ENCODE measurements at places on chromosomes 2 and 18.

- no peak overlapping the region for H3K27ac ChIP-seq
- no peak for DNase-seq
- H3K4me3 ChIP-seq = no peak overlapping the region
Measured at GRCh38 chr2:1837458-1837857, 93.1 kb upstream of the PXDN start.

DNA sequence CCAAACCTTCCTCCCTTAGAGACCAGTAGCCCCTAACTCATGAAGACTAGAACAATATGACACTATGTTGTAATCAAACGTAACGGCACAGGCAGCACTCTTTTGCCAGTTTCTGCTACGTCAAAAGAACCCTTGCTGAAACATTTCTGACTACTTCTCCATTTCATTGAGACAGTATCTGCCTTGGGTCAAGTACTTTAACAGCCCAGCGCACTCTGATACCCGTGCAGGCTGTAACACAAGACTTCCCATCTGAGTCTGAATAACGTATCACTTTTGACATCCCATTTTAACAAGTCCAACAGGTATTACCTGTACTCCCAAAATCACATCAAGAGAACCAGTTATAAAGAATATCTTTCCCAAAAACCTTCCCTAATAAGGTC, 38.4 kb downstream of the TBC1D8 start:
- H3K4me3 ChIP-seq = no peak overlapping the region
- H3K27me3 ChIP-seq = peaks cover 12% of the 10 kb centered on the region
- no peaks in the 10 kb centered on the region for H3K36me3 ChIP-seq
- DNase-seq = no peak

DNA sequence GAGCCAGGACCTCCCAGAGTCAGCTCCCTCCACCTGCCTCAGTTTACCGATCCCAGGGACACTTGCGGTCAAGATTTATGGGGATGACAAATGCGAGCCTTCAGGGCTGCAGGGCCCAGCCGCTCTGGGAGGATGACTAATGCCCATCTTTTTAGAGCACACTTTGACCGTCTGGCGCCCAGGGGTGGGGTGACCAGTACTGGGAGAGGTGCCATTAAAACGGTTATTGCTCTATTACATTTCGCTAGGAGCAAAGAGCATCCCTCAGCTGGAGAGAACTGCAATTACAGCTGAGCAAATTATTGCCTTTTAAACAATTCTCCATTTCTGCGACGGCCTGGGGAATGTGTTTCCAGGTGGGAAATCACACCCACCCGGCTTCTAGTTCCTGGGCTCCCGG, 42.6 kb upstream of the HPCAL1 start:
- H3K4me1 ChIP-seq = peaks cover 10% of the 10 kb centered on the region
- H3K27me3 ChIP-seq = peaks cover 14% of the 10 kb centered on the region
- H3K27ac ChIP-seq = no peak overlapping the region
- DNase-seq = no peak

DNA sequence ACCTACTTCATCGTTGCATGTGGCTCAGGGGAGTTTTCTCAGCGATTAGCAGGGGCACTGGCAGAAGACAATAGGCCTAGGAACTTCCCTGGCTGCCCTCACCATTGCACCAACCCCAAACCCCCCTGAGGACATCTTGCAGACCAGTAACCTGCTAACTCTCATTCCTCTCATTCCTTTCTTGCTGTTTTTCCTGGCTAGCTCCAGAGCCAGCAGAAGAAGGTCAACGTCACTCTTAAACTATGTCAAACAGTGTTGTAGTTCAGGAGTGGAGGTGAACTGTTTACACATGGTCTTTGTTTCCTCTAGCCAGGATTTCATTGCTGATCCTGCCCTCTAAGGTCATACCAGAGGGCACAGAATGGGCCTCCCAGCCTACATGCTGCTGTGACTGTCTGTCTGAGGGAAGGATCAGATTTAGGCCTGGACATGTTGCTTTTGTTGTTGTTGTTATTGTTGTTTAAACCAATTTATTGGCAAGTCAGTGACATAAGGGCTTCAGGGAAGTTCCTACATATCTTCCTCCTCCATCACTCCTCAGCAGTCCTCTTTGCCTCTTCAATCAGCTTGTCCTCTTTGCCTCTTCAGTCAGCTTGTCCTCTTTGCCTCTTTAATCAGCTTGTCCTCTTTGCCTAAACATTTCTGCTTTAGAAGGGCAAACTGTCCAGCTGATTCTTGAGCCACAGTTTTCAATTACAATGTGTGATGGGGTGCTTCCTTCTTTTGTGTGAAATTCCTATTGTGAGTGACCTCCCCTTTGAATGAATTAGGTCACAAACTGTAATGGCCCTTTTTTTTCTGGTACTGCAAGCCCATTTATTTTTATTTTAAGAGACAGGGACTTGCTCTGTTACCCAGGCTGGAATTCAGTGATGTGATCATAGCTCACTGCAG, 471.9 kb upstream of the TNP1 start:
- DNase-seq = no peak
- H3K4me3 ChIP-seq = no peak overlapping the region

DNA sequence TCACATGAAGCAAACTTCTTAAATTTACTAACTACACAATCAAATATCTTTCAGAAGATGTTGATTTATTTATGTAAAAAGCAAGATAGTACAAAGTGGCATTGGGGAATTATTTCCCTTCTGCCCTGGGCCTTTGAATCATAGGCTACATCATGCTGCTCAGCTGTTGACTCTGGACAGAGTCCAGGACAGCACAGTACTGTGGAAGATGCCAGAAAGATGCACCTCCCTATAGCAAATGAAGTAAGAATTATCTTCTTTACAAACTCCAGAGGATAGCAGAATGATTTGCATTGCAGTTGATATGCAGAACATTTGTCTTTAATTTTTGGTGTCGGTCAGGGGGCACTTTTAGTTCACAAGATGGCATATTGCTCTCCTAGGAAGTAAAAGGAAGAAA, 1354.5 kb upstream of the ZEB2 start:
- H3K27ac ChIP-seq = no peak overlapping the region
- no peak for DNase-seq
- H3K4me1 ChIP-seq = no peaks in the 10 kb centered on the region

GRCh38 chr2:24861500-24861899, 58.5 kb downstream of the ADCY3 start:
- no peak overlapping the region for H3K27ac ChIP-seq
- no peak for DNase-seq
- peaks cover 5% of the 10 kb centered on the region for H3K4me1 ChIP-seq
- peaks cover 8% of the 10 kb centered on the region for H3K36me3 ChIP-seq
- H3K27me3 ChIP-seq = no peaks in the 10 kb centered on the region

DNA sequence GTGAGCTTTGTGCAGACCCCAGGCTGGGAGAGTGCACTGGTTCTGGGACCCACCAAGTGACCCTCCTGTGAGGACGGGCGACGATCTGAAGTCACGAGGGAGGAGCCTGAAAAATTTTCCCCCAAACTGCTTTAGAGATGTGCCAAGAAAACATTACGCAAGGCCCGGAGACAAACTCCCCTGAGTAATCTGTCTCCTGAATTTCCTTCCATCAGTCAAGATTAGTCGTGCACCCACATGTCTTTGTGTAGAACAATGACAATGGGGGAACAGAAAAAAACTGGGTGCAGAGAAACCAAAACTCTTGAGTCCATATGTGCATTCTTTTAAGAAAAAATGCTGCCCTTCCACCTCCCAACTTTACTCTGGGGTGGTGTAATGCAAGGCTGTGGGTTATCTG, 12.6 kb upstream of the NCK2 start:
- H3K27me3 ChIP-seq = no peaks in the 10 kb centered on the region
- no peak for DNase-seq
- peaks cover 4% of the 10 kb centered on the region for H3K36me3 ChIP-seq
- no peak overlapping the region for H3K27ac ChIP-seq
- peaks cover 32% of the 10 kb centered on the region for H3K4me1 ChIP-seq

- no peaks in the 10 kb centered on the region for H3K27me3 ChIP-seq
- no peak for DNase-seq
- H3K4me1 ChIP-seq = no peaks in the 10 kb centered on the region
- H3K4me3 ChIP-seq = no peak overlapping the region
- no peak overlapping the region for H3K27ac ChIP-seq
- H3K36me3 ChIP-seq = no peaks in the 10 kb centered on the region
Measured at GRCh38 chr18:38262661-38263060, 697.1 kb upstream of the CELF4 start.

DNA sequence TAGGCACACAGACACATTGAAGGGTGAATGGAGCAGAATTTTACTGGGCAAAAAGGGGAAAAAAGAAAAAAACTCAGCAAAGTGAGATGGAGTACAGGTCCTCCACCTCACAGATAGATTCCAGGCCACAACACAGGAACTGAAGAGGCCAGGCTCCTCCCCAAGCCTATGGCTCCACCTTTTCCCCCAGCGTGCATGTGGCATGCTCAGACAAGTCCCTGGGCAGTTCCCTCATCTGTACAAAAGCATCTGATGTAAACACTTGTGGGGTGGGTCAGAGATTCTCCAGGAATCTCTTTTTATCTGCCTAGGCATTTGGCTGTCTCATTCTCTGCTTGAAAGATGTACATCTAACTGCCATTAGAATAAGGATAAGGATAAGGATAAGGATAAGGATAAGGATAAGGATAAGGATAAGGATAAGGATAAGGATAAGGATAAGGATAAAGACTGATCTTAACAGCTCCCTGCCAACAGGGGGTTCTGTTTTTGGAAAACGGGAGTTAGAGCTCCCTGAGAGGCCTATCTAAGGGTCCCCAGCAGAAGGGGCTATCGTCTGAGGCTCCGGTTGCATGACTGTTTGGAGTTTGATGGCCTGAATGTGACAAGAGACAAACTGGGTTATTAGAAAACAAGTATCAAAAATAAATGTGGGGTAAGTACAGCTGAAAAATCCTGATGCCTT, 17.2 kb upstream of the ASXL3 start:
- no peaks in the 10 kb centered on the region for H3K27me3 ChIP-seq
- H3K36me3 ChIP-seq = no peaks in the 10 kb centered on the region
- DNase-seq = no peak
- H3K4me1 ChIP-seq = no peaks in the 10 kb centered on the region
- H3K27ac ChIP-seq = no peak overlapping the region

DNA sequence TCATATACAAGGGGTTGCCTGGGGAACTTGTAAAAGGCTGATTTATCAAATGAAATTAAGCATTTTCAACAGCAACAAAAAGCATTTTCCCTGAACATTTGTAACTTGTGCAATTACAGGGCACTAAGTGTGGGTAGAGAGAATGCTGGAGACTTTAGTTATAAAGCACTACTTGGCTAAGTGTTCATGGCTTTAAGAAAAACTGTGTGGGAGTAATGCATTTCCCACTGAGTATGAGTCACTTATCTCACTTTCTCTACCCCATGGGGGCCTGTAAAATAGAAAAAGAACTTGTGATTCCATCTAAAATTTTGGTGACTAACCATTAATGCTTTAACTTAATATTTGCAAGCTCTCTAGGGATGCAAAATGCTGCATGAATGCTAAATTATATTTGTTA, 193.4 kb downstream of the CCDC102B start:
- DNase-seq = no peak
- no peaks in the 10 kb centered on the region for H3K36me3 ChIP-seq
- H3K27me3 ChIP-seq = peaks cover 3% of the 10 kb centered on the region
- no peak overlapping the region for H3K4me3 ChIP-seq
- no peak overlapping the region for H3K27ac ChIP-seq

DNA sequence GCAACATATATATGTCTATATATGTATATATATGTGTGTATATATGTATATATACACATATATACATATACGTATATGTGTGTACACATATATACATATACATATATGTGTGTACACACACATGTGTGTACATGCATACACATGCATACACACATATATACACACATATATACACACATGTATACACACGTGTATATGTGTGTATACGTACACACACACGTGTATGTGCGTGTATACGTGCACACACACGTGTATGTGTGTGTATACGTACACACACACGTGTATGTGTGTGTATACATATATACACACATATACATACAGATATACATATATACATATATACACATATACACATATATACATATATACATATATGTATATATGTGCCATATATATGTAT, 89.4 kb downstream of the SPHKAP start:
- H3K27me3 ChIP-seq = no peaks in the 10 kb centered on the region
- no peak overlapping the region for H3K4me3 ChIP-seq
- H3K36me3 ChIP-seq = no peaks in the 10 kb centered on the region
- no peak overlapping the region for H3K27ac ChIP-seq

- H3K27me3 ChIP-seq = no peaks in the 10 kb centered on the region
- H3K27ac ChIP-seq = no peak overlapping the region
- H3K4me3 ChIP-seq = no peak overlapping the region
- no peak for DNase-seq
- H3K36me3 ChIP-seq = no peaks in the 10 kb centered on the region
Measured at GRCh38 chr2:212669761-212670160, 131.2 kb upstream of the ERBB4 start.

GRCh38 chr18:47283476-47283875, 32.0 kb upstream of the SKOR2 start:
- H3K36me3 ChIP-seq = no peaks in the 10 kb centered on the region
- peaks cover 30% of the 10 kb centered on the region for H3K27me3 ChIP-seq
- H3K4me1 ChIP-seq = peaks cover 6% of the 10 kb centered on the region
- no peak overlapping the region for H3K27ac ChIP-seq
- H3K4me3 ChIP-seq = no peak overlapping the region
- DNase-seq = no peak

- H3K4me3 ChIP-seq = no peak overlapping the region
- DNase-seq = no peak
- H3K4me1 ChIP-seq = no peaks in the 10 kb centered on the region
- H3K36me3 ChIP-seq = no peaks in the 10 kb centered on the region
- no peak overlapping the region for H3K27ac ChIP-seq
Measured at GRCh38 chr2:35784777-35785176, 570.8 kb upstream of the CRIM1 start.

DNA sequence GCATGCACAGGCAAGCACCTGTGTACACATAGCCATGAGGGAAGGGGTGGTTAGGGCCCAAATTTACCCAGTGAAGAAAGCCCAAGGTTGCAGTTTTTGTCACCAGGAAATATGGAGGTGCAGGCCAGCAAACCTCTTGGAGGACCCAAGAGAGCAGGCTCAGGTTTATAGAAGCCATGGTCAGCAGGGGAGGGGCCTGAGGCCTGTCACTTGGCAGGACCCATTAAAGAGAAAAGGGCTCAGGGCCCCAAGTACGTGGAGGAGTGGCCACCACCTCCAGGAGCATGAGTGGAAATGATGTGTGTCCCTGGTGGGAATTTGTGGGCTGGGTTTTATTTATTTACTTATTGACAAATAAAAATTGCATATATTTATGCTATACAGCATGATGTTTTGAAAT, 192.9 kb downstream of the HAUS1 start:
- peaks cover 8% of the 10 kb centered on the region for H3K4me1 ChIP-seq
- no peak overlapping the region for H3K4me3 ChIP-seq
- no peak overlapping the region for H3K27ac ChIP-seq
- no peak for DNase-seq

DNA sequence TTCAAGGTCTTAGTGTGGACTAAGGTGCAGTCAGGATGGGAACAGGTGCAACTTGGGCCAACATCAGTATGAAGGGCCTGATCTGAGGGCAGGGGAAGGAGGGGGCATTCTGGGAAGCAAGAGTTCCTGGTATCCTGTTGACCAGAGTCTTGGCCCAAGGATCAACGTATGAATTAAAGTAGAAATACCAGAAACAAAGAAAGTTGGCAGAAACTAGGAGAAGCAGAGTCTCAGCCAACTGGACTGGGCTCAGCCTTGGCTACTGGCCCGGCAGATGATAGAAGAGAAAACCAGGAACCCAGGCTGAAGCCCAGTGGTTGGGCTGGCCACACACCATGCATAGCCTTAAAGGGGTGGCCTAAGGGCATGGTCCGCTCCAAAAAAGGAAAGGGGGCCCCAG, 2.3 kb downstream of the CETN1 start:
- no peak for DNase-seq
- H3K36me3 ChIP-seq = no peaks in the 10 kb centered on the region
- H3K4me3 ChIP-seq = no peak overlapping the region
- H3K27me3 ChIP-seq = peaks cover 3% of the 10 kb centered on the region

Measured in activated CD8-positive, alpha-beta memory T cell treated with anti-CD3 and anti-CD28 coated beads, Interleukin-2, amount 10 ng/mL, durations not matched to agents 7 days and 5 days (primary cell).